K562 (cell line): ENCODE measurements at places on chromosomes 2 and 18.

GRCh38 chr2:43609290-43609918 is 13.6 kb upstream of the THADA start:
- peak; percentile 69 for DNase-seq

GRCh38 chr2:37918742-37919186 is 6.3 kb upstream of the RMDN2 start:
- DNase-seq = no peak

DNA sequence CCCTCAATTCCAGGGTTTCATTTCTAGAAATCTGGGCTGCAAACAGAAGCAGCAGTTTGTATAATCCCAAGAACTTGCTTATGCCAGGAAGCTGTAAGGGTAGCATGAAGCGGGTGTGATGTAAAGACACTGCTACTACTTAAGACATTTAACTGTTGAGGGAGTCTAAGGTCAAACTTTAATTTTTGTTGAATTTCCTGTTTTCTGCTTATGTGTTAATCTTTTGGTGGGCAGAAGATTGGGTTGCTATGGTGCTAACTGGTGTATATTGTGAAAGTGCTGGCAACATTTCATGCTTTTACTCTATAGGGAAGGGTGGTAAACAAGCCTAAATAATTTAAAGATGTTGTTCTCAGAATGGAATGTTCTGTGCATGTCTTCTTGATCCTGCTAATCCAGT is 2.7 kb downstream of the NCOA1 start:
- DNase-seq = no peak

DNA sequence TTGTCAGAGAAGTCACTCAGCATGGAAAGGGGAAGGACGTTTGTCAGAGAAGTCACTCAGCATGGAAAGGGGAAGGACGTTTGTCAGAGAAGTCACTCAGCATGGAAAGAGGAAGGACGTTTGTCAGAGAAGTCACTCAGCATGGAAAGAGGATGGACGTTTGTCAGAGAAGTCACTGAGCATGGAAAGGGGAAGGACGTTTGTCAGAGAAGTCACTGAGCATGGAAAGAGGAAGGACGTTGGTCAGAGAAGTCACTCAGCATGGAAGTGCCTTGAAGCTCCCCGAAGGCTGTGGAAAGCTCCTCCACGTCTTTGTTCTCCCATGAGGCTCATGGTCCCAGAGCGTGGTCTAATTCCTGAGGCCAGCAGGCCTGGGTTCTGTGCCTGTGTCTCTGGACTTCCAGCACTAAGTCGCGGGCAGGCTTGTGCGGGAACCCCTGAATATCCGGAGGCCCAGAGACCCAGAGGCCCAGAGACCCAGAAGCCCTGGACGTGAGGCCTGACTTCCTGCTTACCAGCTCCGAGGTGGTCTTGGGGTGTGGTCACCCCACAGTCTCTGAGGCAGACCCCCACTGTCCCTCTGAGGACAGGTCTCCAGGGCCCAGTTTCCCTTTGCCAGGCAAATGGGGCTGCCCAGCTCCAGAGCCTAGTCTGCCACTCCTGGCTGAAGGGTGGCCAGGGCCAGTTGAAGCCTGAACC is 70.4 kb upstream of the TWIST2 start:
- DNase-seq = no peak

DNA sequence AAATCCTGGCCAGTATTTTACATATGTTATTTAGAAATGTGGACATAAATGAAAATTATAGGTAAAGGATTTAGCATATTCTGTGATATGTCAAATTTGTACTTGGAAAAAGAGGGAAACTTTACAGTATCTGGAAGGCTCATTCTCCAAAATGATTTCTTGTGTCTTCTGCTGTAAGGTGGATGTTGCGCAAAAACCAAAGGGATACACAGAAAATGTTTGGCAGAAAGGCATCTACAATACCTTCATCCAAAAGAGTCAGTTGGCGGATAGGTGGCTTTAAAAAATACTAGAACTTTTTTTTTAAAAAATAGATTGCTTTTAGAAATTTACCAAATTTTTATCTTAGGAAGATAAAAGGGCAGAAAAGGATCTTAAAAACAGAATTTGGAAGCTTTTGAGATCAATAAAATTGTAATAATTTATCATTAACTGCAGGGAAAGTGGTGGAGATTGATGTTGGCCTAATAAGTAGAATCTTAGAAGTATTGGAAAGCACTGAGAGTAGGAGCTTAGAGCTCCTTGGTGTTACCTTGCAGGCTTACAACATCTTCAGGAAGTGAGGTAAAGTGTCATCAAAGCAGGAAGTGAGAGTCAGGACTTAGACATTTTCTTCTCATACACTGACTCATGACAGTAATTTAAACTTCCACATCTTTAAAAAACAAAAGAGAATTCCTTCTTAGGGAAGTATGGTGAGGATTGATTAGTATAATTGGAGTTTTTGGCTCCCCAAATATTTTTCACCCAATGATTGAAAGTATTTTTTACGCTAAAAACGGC is 2.1 kb downstream of the NABP1 start:
- no peak for DNase-seq

DNA sequence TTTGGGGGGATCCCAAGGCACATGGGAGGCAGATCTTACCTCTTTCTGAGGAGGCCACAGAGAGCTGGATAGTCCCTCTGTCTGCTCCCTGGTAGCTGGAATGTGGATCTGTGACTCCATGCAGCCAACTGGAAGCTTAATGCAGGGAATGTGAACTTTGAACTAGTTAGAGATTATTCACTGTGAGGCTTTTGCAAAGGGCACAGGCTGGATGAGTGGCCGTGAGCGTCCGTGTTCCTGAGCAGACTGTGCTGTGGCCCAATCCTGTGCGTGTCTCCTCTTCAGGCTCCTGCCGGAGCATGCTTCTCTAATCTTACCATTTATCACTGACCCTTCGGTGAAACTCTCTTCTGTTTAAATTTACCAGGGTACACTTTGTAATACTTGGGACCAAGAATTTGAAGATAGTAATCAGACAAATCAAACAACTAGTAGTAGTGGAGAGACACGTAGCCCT is 187.6 kb downstream of the PTPRM start:
- DNase-seq = no peak

GRCh38 chr2:230935130-230935430 is 10.0 kb upstream of the GPR55 start:
- no peak for DNase-seq

DNA sequence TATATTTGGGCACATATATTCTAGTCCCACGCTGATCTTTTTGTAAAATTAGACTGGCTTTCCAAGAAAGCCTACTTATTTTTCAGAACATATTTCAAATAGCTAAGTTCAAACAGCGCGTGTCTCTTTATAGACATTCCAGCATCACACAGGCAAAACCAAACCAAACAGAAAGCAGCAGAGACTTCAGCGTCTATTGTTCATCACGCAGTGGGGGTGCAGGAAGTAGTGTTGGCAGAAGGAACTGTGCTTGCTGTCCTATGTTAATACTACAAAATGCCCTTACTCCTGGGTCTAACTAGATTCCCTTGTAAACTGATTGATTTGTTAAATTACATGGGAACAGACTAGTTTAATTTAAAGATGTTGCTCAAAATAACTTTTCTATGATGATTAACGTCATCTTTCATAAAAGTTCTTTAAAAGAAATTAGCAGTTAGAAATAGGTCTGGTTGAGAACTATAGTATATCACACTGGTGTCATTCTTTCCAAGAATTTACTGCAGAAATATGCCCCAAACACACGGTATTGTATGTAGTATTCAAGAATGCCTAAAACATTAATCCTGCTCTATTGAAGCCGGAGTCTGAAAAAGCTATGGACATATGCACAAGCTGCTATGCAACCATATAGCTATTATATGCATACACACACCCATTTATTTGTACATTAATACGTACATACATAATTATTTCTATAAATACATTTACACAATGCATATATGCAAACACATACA is 436.3 kb downstream of the CBLN2 start:
- no peak for DNase-seq

DNA sequence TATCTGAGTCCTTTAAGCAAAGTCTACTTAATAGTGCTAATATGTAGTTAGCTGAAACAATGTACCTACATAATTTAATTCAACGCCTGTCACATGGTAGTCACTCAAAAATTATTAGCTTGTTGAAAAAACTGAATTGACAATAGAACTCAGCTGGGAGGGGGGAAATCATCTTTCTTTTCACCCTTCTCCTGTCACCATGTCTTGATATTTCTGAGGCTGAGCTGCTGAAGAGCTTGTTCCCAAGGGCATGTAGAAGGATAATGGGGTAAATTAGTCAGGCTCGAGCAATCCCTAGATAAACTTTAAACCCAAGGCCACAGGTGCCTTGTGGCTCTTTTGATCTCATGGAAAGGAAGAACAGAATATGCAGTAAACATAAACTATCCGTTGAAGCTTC is 339.6 kb upstream of the LRATD1 start:
- DNase-seq = no peak

- no peak for DNase-seq
Measured at GRCh38 chr2:73938718-73939352, 12.2 kb downstream of the DGUOK start.

DNA sequence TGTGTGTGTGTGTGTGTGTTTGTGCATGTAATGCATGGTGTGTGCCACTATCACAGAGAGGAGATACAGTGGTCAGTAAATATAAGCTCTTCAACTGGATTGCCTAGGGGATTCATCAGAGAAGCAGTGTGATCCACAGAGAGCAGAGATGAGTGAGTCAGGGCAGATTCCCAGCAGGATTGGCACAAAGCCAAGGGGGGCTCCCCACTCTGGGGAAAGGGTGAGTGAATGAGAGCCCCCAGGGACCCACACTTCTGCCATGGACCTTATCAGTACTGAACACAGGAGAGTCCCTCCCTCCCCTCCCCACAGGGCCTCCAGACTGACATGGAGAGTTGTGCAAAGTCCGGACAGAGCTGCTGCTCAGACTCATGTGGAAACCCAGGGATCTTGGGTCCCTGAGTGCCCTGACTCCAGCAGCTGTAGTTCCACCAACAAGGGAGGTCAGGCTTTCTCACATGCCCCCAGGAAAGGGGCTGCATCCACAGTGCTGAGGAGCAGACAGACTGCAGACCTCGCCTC is 748.8 kb downstream of the NR4A2 start:
- DNase-seq = no peak

DNA sequence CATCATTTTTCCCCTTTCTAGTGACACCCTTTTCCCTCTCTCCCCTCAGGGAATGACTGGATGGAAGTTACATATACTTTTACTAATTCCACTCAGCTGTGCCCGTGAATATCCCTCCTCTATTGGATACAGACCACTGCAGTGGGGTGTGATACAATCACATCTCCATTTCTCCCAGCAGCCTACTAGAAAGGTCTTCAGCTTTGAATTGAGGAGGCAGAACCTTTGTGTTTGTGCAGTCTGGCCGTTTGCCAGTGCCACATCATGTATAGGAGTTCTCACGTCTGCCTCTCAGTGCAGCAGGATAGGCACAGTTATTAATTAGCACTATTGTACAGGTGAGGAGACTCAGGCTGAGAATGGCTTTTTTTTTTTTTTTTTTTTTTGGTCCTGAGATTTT is 16.4 kb downstream of the TNFRSF11A start:
- no peak for DNase-seq

DNA sequence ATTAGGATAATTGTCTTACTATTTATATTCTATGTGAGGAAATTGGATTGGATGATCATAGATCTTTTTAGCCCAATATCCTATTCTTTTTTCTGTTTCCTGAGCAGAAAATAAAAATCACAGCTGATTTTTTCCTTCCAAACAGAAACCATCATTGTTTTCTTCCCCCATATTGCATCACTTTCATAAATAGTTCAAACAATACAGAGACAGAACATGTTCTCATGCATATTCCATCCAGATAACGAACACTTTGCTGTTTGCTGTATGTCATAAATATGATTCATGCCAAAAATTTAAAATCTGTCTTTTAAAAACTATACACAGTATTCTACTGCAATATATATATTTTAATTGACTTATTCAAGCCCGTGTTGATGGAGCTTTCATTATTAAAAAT is 22.0 kb upstream of the RALBP1 start:
- DNase-seq = no peak

DNA sequence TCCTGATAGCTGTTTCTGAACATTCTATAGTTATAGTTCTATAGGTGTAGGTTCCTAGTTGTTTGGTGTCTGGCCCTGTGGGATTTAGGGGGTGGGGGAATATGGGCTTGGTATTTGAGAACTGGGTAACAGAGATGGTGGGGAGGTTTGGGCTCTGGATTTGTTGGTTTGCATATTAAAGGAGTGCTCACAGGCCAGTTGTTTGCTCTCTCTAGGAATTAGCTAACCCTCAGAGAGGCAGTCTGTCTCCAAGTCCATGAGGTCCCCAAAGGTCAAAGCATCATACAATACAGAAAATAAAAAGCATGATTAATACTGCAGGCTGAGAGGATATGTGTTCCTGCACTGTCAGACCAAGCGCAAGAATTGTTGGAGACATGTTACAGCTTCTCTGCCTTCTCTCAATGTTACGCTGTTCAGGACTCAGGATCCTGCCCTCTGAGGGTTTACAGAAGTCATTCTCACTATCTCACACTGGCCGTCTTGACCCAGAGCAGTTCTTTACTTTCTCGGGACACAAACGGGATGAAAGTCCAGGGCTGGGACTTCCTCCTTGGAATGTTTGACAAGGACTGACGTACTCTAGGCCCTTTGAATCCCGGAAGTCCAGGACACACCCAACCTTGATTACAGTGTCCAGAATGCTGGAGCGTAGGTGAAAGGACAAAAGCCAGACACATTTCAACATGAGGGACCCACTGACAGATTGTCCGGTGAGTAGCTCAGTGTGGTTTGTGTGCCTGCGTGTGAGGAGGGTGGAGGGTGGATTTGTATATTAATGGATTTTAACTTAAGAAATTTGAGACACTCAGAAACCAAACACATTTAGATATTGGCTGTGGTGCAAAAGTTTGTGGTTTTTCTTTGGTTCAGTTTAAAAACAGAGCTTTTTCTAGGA is at the start of gene NOSTRIN:
Gene NOSTRIN (plus strand): TSS at position 677 of the 898 bp plus-strand sequence. CDS start 10 bp downstream, at position 687.
- peak; percentile 70 for DNase-seq

DNA sequence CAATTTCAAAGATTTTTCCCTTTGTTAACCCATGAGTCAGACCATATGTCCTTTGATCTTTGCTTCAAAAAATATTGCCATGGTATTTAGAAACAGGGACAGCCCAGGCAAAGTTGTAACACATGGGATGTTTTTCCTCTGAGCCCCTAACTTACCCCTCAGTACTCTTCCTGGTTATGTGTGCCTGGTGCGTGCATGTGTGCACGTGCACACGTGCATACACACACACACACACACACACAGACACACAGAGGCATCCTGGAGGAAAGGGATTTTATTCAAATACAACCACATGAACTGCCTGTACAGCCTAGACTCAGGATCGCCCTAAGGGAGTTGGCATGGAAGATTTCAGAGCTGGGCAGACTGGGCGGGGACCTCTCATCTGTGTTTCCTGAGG is 5.1 kb downstream of the AFF3 start:
- DNase-seq = no peak

- DNase-seq = no peak
Measured at GRCh38 chr2:100955226-100955625, 46.9 kb upstream of the RPL31 start.

DNA sequence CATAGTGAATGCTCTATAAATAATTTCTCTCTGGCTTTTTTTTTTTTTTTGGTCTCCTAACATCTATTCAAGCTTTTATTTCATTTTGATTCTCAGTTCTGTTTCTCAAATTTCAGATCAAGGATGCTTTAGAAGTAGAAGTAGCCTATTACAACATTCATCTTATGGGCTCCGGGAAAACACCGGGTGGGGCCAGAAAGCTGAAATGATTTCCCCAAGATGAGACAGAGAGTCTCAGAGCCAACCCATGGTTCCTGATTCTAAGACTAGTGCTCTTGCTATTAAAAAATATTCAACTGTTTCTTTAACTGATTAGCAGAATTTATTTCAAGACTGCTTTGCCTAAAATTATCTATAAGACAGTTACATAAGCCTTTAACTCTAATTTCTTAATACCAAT is 147.2 kb upstream of the CCDC68 start:
- DNase-seq = no peak
